DMS53 (cell line): ENCODE measurements at places on chromosomes 3 and 15.
A peak's percentile ranks its signal among the peaks of the same experiment; 100 is the strongest.

- DNase-seq, result peak; percentile 17
Observed at GRCh38 chr3:111979434-111980038, 710 bp downstream of the ABHD10 start.

GRCh38 chr3:12294885-12295580 lies 6.2 kb downstream of the PPARG start:
- no peak for DNase-seq

- peak; percentile 3 for DNase-seq
Observed at GRCh38 chr3:78913711-78914110, 854.1 kb downstream of the ROBO1 start.

GRCh38 chr3:167969548-167969947 lies 126.2 kb downstream of the GOLIM4 start:
- no peak for DNase-seq

DNA sequence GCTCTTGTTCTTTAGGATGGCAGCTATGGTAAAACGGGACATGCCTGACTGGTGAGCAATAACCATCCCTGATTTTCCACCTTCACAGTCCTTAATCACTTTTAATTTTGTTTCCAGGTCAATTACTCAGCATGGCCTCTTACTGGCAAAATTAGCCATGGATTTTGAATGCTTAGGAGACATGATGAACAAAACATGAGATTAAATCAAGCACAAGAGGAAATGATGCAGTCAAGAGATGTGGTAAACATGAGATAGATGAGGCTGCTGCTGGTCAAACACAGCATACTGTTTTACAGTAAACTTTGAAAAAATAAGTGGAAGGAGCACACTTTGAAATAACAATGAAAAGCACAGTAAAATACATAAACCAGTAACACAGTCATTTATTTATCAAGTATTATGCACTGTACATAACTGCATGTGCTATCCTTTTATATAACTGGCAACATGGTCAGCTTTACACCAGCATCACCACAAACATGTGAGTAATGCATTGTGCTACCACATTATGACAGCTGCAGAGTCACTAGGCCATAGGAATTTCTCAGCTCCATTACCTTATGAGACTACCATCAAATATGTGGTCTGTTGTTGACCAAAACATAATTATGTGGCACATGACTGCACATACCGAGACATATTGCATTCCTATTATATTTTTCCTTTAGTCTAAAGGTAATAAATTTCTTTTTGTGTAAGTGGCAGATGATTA lies 30.1 kb upstream of the ZNF502 start:
- DNase-seq, result no peak

DNA sequence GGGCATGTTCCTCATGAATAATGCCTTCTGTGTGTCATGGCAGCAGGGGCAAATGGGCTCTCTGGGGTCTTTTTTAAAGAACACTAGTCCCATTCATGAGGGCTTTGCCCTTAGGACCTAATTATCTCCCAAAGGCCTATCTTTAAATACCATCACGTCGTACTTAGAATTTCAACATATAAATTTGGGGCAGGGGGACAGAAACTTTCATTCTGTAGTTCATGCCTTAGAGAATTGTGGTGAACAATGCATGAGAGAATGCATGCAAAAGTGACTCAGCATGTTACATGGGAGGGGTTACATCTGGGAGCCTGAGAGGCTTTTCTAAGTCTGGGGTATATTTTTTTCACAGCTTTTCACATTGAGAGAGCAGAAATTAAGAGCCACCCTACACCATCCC lies 208.5 kb upstream of the ROPN1 start:
- no peak for DNase-seq

- DNase-seq, result no peak
Observed at GRCh38 chr3:195059006-195059350, 212.0 kb downstream of the XXYLT1 start.

DNA sequence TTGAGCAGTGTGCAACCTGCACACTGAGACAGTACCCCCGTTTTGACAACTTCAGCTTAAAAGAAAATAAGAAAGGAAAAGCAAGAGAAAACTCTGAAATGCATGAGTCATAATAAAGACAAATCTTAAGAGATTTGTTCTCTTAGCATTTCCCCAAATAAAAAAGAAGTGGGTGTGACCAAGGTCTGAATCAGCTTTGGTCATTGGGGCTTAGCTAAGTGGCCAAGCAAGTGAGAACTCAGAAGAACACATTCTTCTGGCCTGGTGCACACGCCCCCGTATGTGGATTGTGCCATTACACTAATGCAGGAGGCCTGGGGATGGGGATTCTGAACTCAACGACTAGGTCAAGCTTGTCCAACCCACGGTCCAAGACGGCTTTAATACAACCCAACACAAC lies 56.9 kb upstream of the PDZRN3 start:
- no peak for DNase-seq

- DNase-seq, result peak; percentile 10
Observed at GRCh38 chr3:133276594-133276993, 123.3 kb upstream of the BFSP2 start.

- no peak for DNase-seq
Observed at GRCh38 chr3:138717348-138717747, 108.8 kb downstream of the FAIM start.

DNA sequence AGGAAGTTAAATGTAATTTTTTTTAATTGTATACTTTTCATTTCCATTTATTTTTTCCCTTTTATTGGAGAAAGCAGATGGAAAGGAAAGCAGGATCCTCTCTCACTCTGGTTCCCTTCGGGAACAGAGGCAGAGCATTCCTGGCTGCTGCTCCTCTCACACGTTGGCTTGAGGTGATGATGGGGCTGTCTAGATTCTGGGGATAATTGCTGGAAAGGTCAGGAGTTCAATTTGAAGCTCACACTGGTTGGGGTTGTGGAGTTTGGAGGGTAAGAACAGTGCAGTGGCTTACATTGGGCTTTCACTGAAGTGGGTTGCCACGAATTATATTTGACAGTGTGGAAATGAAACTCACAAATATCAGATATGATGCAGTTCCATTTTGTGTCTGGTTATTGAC lies 57.6 kb downstream of the RARB start:
- no peak for DNase-seq

DNA sequence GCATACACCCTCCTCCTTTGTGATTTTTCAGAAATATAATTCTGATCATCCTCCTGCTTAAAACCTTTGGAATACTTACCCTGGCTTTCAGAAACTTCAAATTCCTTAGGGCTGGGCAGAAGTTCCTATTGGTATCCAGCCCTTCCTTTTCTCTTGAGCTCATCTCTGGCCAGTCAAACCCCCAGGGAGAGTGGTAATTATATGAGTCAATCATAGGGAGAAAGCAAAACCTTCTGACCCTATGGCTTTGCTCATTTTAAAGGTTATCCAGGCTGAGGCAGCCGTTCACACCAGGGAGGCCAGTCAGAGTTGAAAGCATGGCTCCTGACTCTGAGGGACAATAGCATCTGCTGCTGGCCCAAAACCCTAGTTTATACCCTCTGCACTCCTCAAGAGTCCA lies 23.9 kb upstream of the CTNNB1 start:
- no peak for DNase-seq
